ENCODE measurements at places on chromosomes 4 and X.

DNA sequence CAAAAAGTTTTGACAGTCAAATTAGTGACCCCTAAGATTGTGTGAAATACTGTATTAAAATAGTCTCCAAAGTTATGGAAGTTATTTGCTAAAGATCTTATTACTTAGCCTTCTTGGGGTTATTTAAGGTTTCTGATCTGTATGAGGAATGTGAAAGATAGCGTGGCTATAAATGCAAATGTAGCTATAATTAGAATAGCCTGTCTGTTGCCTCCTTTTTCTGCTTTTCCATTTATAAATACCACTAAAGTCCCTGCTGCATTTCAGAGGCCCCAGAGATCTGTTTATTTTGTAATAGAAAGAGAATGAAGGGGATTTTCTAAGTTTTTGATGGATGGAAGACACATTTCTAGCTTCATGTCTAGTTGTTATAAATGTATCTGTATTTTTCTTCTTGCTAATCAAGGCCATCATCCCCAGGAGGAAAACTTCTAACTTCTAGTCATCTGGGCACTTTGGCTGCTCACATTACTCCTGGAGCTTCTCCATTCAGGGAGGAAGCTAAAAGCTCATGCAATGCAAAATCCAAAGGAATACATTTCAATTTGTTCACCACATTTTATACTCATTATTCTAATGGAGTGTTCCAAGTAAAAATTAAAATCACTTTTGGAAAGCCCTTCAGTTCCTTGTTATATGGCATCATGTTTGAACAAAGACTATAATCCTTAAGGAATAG is 73.9 kb downstream of the INTS12 start:
- no peak for DNase-seq

DNA sequence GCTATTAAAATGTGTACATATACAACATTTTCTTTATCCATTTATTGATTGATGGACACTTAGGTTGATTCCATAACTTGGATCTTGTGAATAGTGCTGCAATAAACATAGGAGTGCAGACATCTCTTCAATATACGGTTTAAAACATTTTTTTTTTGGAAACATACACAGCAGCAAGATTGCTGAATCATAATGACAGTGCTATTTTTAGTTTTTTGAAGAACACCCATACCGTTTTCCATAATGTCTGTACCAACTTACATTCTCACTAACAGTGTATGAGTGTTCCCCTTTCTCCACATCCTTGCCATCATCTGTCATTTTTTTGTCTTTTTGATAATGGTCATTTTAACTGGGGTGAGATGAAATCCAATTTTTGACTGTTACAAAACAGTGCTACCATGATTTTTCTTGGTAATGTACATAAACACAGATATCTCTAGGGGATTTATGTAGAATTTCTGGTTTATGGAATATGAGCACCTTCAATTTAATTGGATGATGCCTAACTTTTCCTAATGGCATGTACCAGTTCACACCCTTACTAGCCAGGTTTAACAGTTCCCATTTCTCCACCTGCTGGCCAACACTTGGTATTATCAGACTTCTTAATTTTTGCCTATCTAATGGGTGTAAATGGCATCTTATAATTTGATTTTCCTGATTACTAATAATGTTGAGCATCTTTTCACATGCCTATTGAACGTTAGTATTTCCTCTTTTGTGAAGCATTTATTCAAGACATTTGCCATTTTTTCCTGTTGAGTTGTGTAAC is 21.0 kb upstream of the TMSB15B start:
- no peak for DNase-seq

- DNase-seq, result no peak
Observed at GRCh38 chr4:44646151-44646550, 5.3 kb downstream of the YIPF7 start.

- no peak for DNase-seq
Observed at GRCh38 chrX:97119474-97120109, 235.9 kb downstream of the RPA4 start.

- no peak for DNase-seq
Observed at GRCh38 chr4:605702-606425, 19.5 kb upstream of the PDE6B start.

Measured in activated CD4-positive, alpha-beta T cell treated with anti-CD3 and anti-CD28 coated beads for 24 hours (primary cell).